ENCODE measurements at places on chromosomes 2 and 18.

DNA sequence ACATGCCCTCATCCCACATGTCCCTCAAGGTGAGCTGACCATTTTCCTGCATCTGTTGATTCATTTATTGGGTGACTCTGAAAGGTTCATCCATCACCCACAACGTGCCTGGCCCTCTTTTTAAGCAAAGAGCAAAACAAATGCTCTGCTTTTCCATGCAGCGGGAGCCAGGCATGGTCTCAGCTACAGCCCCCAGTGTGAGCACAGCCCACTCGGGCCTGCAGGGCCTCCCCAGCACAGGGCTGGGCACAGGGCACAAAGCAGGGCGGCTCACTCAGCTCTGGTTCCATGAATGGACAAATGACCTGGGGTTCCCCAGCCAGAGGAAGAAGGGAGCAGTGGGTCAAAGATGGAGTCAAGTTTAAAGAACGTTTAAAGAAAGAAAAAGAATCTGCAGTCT, 24.1 kb upstream of the OTOS start:
- no peak for DNase-seq

- no peak for DNase-seq
These were observed 2.1 kb upstream of the MOGAT1 start for GRCh38 chr2:222669353-222669752.

- DNase-seq, result peak; percentile 54
These were observed 125.9 kb downstream of the MAP4K4 start for GRCh38 chr2:101823347-101823791.

DNA sequence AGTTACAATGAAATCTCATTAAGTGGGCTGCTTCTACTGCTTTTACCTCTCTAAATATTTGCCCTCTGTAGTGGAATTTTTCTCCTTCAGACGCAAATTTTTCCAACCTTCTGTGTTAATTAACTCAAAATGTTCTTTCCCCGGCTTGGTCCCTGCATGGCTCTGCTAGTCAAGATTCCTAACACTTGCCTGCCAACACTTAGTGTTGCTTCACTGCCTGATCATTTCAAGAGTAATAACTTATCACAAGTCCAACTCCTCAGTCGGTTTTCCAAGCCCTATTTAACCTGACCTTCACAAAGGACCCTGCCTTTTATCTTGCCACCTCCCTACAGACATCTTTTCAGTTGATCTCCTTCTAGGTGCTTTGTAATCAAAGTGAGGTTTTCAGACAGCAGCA, 142.7 kb downstream of the HRH4 start:
- no peak for DNase-seq

DNA sequence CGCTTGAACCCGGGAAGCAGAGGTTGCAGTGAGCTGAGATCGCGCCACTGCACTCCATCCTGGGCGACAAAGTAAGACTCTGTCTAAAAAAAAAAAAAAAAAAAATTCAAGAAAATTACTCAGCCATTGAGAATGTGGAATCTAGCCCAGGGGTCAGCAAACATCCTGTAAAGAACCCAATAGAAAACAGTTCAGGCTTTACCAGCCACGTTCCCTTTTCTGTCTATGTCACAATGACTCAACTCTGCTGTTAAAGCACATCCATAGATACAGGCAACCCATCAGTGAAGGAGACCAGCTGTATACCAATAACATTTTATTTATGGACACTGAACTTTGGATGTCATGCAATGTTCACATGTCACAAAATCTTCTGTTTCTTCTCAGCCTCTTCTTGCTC, 435.6 kb upstream of the GYPC start:
- no peak for DNase-seq

GRCh38 chr2:28452534-28453081, 43.3 kb upstream of the PLB1 start:
- peak; percentile 58 for DNase-seq

DNA sequence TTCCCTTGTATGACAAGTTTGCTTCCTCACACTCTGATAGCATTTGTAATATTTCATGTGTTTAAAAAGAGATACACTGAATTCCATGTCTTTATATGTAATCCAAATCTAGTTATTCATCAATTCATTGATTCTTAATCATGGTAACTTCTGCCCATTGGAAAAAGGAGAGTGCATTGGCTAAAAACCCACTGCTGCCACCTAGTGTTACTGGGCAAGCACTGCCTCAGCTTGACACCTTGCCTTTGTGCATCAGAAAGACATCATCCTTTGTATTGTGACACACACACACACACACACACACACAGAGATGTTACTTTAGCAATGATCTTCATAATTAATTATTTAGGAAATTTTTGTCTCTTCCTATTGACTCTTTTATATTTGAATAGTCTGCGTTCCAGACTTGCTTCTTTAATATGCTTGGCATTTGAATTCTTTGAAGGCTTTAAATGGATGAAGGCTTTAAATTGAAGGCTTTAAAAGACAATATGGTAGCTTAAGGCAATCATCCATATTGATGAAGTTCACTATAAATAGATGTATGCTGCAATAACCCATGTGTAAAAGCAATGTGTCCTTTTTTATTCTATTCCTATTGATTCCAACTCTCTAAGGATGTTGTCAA, 414.2 kb upstream of the CHST9 start:
- DNase-seq, result peak; percentile 57

DNA sequence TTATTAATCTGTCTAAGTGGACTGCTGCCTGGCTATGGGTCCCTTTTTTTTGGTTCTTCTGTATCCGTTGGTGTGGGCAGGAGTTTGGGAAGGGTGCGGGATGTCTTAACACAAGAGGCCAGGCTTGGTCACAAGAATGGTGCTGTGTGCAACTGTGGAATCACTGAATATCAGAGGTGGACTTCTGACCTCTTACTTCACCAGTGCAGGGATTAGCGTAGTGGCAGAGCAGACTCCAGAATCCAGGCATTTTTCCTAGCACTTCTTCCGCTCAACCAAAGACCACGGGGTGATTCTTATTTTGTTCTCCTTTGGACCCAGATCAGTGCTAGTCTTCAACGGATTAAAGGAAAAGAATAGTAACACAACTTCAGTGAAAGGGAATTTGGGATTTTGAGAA, 254.3 kb upstream of the TNP1 start:
- DNase-seq, result no peak

Measured in neuronal stem cell (in vitro differentiated cells).